Stimulated activated CD8-positive, alpha-beta memory T cell treated with anti-CD3 and anti-CD28 coated beads, Interleukin-7, amount 100 ng/mL, for 1 hour (primary cell): ENCODE measurements at places on chromosomes 1 and 21.

GRCh38 chr1:51344276-51344601, 13.9 kb upstream of the TTC39A start:
- DNase-seq = no peak

DNA sequence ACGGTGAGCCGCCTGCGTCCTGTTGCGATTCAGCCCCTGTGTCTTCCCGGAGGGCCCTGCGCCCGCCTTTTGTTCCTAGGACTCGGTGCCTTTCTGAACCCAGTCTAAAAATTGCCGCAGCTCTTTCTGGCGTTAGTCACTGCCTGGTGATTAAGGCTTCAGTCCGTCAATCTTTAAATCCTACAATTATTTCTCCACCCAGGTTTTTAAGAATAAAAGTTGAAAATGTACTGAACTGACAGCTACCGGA, 16.2 kb upstream of the PDXK start:
- DNase-seq = no peak

GRCh38 chr1:172024516-172024915, 183.2 kb downstream of the DNM3 start:
- no peak for DNase-seq

- DNase-seq = no peak
Measured at GRCh38 chr1:61865646-61866220, 123.5 kb downstream of the PATJ start.

GRCh38 chr1:175405766-175406165, 213.2 kb upstream of the KIAA0040 start:
- no peak for DNase-seq

DNA sequence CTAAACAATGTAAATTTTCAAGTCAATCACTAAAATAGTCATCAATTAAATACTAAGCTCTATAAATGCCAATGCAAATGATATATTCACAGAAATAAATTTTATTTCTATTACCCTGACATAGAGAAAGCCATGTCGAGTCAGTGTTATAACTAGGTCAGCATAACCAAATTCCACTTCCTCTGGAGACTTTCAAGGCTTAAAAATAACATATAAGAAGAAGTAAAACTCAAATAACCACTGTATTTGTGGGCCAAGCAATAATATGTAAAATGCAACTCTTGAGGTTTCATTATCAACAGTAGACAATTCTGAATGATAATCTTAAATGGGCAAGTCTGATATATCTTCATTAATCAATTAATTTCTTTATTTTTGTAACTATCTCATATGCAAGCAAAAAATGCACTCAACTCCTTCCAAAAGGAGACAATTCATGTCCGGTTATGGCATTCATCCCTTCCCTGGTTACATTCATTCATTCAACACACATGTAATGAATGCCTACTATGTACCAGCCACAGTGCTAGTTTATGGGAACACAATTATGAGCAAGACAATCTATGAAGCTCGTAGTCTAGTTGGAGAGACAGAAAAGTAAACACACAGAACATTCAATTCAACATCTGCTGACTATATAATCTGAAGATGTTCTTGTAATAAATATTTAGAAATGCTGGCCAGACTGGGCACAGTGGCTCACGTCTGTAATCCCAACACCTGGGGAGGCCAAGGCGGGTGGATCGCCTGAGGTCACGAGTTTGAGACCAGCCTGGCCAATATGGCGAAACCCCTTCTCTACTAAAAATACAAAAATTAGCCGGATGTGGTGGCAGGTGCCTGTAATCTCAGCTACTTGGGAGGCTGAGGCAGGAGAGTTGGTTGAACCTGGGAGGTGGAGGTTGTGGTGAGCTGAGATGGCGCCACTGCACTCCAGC, 37.1 kb upstream of the CAP1 start:
- DNase-seq = no peak

GRCh38 chr1:165353731-165354671, 2.5 kb downstream of the LMX1A start:
- no peak for DNase-seq

GRCh38 chr1:29974316-29974724, 738.0 kb downstream of the PTPRU start:
- DNase-seq = no peak

DNA sequence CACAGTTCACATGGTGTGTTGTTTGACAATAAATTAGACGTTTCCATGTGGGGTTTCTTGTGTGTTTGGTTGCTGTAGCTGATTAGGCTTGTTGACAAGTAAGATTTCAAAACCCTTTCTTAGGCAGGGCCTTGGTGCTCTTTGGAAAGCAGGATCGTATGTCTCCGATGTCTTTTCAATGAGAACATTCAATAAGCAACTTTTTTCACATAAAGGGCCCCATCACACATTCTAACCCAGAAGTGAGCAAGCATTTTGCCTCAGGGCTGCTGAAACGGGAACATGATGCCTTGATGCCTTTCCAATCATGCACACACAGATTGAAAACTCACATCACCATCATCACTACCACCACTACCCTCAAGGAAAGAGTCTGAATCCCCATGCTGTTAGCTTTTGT, 33.1 kb downstream of the LPAR3 start:
- no peak for DNase-seq

GRCh38 chr1:3031401-3032221, 10.3 kb downstream of the ACTRT2 start:
- DNase-seq = no peak

DNA sequence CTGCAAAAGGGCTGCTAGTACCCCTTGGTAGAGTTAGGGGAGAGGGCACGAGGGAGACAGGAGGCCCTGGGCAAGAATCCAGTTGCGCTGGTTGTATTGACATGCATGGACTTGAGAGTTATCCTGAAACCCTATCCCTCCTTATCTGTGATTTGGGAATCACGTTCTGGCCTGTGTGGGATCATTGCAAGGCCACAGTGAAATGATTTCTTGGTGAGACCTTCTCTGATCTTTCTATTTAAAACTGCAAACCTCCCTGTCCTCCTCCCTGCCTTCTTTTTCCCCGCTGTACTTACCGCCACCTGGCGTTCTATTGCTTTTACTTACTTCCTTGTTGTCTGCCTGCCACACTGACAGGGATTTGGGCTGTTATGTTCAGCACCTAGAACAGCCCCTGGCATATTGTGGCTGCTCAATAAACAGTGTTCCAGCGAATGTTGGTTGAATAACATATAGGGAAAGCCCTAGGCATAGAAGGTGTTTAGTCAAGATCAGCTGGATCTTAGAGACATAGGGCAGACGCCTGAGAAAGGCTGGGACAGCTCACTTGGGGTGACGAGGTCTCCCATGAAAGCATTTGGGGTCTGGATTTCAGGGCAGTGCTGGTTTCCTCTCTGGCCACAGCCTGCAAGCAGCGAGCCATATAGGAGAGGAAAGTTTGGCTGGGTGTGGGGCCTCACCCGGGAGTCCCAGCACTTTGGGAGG, 25.6 kb downstream of the ALPL start:
- no peak for DNase-seq

DNA sequence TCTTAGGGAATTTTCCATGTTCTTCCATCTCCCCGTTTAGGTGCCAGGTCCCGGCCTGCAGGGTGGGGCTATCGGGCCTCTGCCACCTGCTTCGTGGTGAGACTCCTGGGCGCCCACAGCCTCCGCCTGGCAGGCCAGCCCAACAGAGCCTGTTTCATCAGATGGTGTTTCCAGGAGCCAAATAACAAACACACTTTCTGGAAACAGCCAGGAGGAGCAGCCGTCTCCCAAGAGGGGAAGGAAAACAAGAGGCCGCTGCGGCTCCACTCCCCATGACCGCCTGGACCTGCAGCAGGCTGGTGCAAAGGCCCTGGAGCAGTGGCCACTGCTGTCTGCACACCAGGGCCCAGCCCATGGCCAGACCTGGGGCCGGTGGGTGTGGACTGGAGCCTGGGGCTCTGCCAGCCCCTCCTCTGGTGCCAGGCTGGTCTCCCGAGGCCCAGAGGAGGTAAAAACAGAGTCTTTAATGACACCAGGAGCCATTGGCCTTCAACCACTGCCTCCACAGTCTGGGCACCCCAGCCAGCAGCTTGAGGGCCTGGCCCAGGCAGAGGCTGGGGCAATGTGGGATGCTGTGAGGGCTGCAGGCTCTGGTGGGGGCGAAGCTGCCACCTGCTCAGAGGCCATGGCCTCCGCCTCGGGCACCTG, 55.0 kb downstream of the SLX9 start:
- DNase-seq = no peak

GRCh38 chr1:222095606-222096475, 354.0 kb upstream of the DUSP10 start:
- peak; percentile 11 for DNase-seq

GRCh38 chr21:29384683-29385359, 86.1 kb downstream of the BACH1 start:
- no peak for DNase-seq

DNA sequence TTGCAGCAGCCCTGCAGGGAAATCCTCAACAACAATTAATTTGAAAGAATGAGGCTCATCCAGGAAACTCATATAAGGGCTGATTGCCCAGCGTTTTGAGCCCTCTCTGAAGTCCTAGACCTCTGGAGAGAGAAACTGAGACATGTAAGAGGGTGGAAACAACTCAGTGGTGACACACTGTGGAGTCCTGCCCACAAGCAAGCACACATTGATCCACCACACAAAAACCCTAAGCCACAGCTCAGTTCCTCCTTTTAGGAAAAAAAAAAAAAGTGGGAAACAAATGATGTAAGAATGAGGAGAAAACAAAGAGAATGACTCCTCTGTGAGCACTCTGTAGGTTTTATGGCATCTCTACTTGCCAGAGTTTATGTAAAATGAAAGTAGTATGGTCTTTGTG, 22.9 kb upstream of the PLA2G5 start:
- no peak for DNase-seq

DNA sequence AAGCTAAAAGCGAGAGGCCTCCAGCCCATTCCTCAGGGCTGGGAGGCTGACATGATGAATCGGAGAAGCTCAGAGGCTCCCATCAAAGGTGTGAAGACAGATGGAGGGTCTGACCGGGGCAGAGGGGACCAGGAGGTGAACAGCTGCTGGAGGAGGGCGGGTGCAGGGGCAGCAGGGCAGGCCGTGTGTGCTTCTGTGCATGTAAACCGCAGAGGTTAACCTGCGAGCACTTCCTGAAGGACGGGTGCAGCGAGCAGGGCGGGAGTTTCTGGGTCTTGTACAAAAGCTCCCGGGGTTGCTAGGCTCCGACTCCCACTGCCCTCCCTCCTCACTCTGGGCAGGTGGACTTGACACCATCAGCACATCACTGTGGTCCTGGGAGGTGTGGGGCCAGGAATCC, 75.2 kb downstream of the PAX7 start:
- no peak for DNase-seq

DNA sequence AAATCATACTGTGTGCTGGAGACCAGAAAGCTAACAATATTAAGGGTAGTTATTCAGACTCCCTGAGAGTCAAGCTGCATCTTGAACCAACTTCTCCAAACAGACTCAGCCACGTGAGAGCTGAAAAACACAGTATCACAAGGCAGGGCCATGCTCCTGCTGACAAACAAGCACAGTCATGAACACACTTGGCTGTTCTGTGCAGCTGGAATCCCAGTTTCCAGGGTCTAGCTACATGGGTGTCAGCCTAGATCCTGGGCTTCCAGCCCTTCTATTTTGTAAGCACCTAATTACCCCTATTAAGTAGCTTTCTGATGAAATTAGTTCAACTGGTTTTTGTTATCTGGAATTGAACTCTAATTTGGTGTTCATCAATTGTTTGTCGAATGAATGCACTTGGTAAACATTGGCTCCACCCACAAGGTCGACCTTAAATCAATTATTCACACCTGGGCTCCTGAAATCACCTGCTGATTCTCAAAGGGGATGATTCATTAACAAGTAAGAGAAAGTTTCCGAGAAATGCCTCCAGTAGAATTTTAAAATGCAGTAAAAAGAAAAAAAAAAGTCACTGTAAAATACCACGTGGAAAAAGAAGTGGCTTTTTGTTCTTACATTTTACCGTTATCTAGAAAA, 179.3 kb downstream of the ZC3H11B start:
- DNase-seq = no peak

DNA sequence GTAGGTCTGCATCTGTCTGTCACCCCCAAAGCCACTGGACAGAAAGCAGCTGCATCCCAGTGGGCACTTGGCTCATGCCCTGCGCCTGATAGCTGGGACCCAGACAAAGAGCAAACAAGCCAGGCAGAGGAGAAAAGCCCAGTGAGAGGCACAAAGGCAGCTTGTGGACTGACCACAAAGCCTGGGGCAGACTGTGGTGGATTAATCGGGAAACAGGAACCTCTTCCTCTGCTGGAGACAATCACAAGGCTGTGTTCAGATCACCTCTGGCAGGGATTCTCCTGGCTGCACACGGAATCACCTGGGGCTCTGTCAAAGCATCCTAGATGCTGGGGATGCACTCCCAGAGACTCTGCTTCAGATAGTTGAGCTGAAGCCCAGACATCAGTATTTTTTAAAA, 15.2 kb upstream of the GJB5 start:
- DNase-seq = no peak

DNA sequence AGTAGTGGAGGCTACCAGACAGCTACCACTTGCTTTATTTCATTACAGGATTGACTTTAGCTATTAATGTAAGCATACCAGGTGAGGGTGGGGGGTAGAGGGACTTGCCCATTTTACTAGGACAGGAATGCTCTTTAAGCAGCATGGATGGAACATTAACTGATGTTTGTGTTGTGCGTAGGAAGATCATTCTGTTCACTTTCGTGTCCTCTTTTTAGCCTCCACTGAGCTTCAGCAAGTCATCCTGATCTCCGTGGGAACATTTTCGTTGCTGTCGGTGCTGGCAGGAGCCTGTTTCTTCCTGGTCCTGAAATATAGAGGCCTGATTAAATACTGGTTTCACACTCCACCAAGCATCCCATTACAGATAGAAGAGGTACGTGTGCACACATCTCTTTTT, 29.3 kb downstream of the IFNGR2 start:
- DNase-seq = no peak

DNA sequence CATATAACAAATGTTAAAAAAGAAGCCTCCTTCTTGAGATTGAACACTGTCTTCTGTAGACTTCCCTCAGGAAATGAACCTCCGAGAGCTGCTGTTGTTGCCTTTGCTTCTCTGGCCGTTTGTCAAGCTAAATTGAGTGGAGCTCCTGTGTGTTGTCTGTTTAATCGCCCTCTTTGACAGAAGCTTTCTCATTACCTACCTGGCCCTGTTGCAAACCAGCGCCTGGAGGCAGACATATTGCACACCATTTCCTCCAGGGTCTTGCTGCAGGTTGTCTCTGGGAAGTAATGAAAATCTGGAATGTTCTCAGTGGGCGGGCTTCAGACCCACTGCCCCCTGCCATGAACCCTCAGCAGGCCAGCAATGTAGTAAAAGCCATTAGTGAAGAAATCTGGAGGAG, 83.3 kb downstream of the GABPA start:
- no peak for DNase-seq

GRCh38 chr1:227604446-227604845, 41.1 kb downstream of the ZNF678 start:
- no peak for DNase-seq

GRCh38 chr1:62946511-62946910, 162.6 kb downstream of the ATG4C start:
- DNase-seq = no peak

DNA sequence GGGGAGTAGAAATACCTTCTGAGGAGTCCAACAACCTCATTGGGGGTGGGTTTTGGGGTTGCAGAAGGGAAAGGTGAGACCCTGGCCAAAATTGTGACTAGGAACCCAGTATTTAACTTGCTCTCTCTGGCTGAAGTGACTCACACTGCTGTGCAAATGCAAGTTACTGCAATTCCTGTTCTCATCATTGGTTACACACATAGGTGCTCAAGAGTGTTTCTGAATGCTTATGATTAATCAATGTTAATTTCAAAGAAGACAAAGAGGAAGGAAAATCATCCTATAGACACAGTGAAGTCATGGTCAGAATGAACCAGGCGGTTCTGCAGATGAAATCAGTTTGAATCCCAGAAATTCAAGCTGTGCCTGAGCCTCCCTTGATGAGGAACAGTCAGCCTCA, 3.1 kb downstream of the ASCL5 start:
- no peak for DNase-seq

GRCh38 chr21:34702341-34703170, 33.8 kb downstream of the CLIC6 start:
- DNase-seq = no peak
